Activated T-helper 17 cell treated with anti-CD3 and anti-CD28 coated beads, Interleukin-2, amount 50 U/mL, for 72 hours (primary cell): ENCODE measurements at places on chromosomes 4 and X. TPM values are rescaled to one million over a fixed set of nuclear protein-coding genes. Genes with fewer than 3 reads are reported as not detected.

S100P gene
- total RNA-seq: 2.5 TPM

GRCh38 chrX:11422525-11422857 lies 129.3 kb downstream of the AMELX start:
- ATAC-seq: no peak

GRCh38 chrX:137566746-137567679 lies 1.1 kb downstream of the ZIC3 start:
- no peak for ATAC-seq

FDCSP gene
- total RNA-seq: not detected

GRCh38 chr4:107818301-107818910 lies 6.3 kb upstream of the SGMS2 start:
- peak; percentile 69 for ATAC-seq
